ENCODE measurements at places on chromosomes 5 and 9.

DNA sequence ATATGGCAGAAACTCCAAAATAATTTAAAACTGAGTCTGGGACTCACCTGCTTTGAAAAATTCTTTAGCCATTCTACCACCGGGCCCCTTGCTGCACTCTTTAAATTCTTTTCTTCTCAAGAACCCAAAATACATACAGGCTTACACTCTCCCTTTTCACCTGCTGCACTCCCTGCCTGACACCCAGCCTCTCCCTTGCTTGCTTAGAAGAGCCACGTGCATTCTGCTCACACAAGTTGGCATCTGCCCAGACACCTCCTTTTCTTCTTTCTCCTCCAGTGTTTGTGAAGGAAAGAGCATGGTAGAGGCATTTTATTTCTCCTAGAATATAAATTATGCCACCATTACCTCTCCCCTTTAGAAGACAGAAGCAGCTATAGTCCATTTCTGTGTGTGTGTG is 39.0 kb upstream of the AOPEP start:
- no peak for DNase-seq

GRCh38 chr5:107384256-107384655 is 286.5 kb downstream of the EFNA5 start:
- DNase-seq = no peak

DNA sequence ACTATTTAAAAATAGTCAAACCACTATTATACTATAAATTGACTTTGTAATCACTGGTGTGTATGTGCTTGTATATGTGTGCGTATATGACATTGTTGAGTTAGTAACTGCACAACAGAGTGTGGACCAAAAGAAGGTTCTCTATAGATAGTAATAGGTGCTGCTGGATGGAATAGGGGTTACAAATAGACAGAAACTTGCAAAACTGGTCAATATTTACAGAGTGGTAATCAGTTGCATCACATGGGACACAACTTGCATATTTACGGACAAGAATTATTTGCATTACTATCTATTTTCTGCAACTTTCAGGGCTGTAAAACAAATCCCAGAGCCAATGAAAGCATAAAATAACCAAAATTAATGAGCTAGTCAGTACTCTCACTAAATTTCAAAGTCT is 42.4 kb downstream of the TNFSF8 start:
- no peak for DNase-seq

- DNase-seq = no peak
These were observed 10.9 kb downstream of the PTCH1 start for GRCh38 chr9:95505717-95506427.

DNA sequence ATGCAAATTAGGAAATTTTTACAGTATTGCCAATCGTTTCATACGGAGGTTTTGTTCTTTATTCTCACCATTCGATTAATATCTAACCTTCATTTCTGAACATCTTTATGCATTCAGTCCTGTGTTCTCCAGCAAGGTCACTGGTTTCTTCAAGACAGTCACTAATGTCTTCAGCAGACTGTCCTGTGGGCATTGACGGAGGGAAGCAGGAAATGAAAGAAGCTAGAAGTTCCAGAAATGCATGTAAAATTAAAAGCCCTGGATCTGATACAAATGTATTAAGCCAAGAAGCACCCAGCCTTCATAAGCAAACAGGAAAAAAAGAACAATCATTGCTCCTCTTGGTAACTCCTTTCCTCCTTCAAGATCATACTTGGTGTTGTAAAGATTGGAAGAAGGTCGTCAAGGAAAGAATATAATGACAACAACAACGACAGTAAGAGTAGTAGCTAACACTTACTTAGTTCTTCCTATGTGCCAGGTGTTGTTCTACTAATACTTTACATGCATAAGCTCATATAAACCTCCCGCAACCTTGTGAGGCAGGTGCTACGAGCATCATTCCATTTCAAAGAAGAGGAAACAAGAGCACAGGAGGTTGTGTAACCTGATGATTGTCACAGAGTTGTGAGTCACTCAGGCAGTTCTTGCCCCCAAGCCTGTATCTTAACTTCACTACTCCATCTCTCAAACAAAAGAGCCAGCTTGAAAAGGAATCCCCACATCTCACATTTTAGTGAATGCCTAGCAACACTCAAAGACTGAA is 59.9 kb upstream of the CER1 start:
- no peak for DNase-seq
